ENCODE measurements at places on chromosomes 2 and 18. TPM values are rescaled to one million over a fixed set of nuclear protein-coding genes. Genes with fewer than 3 reads are reported as not detected.

GRCh38 chr2:208370881-208371633 is 35.5 kb upstream of the PTH2R start:
- DNase-seq: no peak

DNA sequence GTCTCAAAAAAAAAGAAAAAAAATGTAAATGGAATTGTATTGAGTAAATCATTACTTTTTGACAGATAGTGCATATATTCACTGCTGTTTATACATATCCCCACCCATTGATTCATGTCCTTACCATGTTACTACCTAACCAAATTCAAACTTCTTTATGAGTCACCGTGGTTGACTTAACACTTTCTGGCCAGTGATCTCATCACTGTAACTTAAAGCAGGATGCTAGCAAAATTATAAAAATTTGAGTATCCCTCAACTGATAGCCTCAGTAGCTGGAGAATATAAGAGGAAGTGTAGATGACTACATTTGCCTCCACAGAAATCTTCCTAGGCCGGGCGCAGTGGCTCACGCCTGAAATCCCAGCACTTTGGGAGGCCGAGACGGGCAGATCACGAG is 13.4 kb downstream of the CNOT9 start:
- no peak for DNase-seq

- DNase-seq: no peak
These were observed 976.1 kb upstream of the GYPC start for GRCh38 chr2:125679903-125680302.

DNA sequence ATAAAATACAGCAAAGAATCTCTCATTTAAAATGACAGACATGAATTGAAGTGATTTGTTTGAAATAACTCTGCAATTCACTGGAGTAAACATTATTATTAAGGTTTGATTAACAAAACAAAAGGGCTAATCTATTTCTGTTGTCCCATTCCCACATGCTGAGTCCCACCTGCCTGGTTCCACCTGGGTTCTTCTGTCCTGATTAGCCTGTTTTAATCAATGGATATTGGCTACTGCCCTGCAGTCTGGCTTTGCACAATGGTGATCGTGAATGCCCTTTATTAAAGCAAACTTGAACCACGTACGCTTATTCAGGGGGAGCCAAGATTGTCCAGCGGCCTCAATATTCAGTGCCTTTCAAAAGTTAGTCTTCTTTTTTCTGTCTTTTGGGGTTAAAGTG is 72.8 kb upstream of the CDH19 start:
- no peak for DNase-seq

- no peak for DNase-seq
These were observed 72.3 kb upstream of the PSME4 start for GRCh38 chr2:54042897-54043620.

- DNase-seq: no peak
These were observed 171.9 kb upstream of the FN1 start for GRCh38 chr2:215607766-215608165.

PLGLB1 gene
- 0.38 TPM for total RNA-seq

C2orf80 gene
- total RNA-seq: not detected

ANKRD62 gene
- total RNA-seq: 5.2 TPM

UGT1A10 gene
- total RNA-seq: 0.09 TPM

DSG2 gene
- total RNA-seq: 25.6 TPM
